ENCODE measurements at places on chromosomes 6 and 20.
A peak's percentile ranks its signal among the peaks of the same experiment; 100 is the strongest.

- DNase-seq: no peak
These were observed 28.5 kb downstream of the CDC5L start for GRCh38 chr6:44415873-44416502.

GRCh38 chr6:158646023-158646910 is 1.7 kb upstream of the DYNLT1 start:
- DNase-seq: no peak

GRCh38 chr20:64131406-64131805 is 24.0 kb upstream of the NPBWR2 start:
- DNase-seq: no peak

DNA sequence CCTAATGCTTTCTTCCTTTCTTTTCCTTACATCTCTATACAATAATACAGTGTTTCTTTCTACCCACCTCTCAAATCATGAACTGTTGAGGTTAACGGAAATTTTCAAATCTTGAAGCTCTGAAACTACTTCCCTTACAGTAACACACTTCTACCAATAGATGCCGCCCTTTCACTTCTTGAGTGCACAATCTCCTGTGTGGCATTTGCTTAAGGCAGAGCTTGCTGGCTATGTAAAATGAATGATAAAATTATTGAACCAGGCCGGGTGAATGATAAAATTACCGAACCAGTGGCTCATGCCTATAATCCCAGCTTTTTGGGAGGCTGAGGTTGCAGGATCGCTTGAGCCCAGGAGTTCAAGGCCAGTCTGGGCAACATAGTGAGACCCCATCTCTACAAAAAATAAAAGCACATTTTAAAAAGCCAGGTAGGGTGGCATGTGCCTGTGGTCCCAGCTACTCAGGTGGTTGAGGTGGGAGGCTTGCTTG is 56.8 kb downstream of the KCNS1 start:
- DNase-seq: no peak

- no peak for DNase-seq
These were observed 8.0 kb upstream of the PERP start for GRCh38 chr6:138115201-138115600.

DNA sequence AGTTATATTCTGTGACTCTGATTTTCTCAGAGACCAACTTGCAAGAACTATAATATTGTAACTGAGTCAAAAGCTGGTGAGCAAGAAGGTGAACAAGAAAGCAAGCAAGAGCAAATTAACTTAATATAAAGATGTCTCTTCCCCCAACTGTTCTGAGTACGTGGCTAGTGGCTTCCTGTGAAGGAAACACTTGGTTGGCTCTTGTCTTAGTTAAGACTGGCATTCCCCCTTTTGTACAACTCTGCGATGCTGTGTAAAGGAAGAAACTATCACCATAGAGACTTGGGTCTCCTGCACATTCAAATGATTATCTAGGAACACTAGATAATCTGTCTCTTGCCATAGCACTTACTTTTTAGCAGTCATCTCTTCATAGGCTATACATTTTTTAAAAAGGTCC is 47.3 kb upstream of the TNFAIP3 start:
- DNase-seq: no peak

DNA sequence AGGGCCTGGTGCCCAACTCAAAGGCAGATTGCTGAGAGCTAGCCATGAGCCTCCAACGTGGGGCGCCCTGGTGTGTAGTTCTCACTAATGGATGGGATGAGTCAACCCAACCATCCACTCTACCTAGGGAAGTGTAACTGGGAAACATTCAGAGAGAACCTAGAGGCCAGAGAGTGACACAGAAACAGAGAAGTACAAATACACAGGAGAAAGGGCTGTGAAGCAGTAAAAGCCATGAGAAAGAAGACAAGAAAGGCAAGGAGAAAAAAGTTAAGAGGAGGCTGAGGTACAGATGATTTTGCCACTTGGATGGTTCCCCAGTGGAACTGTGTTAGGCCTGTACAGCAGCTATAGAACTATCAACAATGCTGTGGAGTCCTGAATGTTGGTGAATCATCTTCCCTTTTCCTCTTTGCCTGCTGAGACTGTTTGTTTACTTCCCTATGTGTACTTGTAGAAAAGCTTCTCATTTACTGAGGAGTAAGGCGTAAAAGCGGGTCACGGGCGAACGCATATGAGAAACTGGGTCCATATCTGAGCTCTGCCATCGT is 39.0 kb downstream of the MAN1A1 start:
- DNase-seq: no peak

GRCh38 chr6:53528107-53528506 is 16.8 kb downstream of the GCLC start:
- no peak for DNase-seq

DNA sequence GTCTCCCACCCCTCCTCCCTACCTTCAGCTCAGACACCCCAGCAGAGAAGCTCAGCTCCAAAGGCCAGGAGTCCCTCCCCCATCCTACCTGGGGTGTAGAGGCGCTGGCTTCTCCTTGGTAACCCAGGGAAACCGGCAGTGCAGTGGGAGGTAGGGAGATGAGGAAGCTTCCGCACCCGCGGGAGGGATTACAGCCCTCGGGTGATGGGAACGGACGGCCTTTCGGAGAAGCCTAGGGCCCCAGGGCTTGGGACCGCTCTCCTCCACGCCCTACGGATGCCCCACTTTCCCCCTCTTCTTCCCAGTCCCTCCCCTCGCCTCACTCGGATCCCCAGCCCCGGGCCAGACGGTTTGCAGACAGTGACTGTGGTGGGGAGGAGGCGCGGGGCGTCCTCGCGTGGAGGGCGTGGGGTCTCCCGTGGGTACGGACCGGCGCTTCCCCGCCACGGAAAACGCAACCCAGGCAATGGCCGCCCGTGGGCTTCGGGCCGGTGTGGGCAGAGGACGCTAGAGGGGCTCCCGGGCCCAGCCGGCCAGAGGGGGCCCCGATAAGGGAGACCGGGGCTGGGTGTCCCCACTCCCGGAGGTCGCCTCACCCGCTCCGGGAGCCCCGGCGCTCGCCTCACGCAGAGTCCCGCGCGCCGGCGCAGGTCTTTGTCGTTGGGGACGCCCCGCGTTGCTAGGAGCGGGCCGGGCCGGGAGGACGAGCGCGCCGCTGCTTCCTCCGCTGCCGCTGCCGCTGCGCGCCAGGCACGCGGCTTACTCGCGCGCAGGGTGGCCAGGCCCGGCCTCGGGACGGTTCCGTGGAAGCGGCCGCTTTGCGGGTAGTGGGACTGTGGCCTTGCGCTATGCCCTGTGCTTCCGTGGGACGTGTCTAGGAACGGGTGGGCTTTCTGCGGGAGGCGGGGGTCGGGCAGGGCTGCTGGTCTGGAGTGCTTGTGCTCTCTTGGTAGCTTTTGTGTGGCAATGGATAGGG is 15.8 kb downstream of the AARS2 start:
- DNase-seq: no peak

DNA sequence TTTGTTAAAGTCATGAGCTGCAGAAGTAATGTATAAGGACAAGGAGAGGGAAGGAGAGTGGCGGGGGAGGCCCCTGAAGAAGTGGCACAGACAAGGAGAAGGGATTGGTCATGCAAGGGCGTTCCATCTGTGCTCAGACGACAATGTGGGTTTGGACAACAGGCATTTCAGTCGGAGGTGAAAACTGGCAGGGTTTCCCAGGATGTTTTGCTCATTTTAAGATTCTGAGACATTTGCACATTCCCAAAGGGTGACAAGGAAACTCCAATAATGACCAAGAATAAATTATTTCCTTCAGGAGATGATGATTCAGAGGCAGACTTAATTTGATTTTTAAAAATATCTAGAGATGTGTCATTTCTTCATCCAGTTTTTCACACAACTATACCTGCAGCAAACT is 181.8 kb downstream of the HIVEP2 start:
- DNase-seq: no peak

DNA sequence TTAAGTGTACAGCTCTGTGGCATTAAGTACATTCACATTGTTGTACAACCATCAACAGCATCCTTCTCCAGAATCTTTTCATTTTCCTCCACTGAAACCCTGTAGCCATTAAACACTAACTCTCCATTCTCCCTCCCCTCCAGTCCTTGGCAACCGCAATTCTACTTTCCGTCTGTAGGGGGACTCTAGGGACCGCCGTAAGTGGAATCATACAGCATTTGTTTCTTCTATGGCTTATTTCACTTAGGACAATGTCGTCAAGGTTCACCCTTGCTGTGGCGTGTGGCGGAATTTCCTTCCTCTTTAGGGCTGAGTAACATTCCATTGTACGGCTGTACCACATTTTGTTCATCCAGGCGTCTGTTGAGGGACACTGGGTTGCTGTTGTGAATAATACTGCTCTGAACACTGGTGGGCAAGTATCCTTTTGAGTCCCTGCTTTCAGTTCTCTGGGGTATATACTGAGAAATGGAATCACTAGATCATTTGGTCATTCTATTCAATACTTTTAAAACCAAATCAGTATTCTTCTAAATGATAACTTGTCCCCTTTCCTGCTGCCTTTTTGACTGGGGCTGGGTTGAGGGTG is 50.7 kb downstream of the PPP1R3G start:
- DNase-seq: no peak

DNA sequence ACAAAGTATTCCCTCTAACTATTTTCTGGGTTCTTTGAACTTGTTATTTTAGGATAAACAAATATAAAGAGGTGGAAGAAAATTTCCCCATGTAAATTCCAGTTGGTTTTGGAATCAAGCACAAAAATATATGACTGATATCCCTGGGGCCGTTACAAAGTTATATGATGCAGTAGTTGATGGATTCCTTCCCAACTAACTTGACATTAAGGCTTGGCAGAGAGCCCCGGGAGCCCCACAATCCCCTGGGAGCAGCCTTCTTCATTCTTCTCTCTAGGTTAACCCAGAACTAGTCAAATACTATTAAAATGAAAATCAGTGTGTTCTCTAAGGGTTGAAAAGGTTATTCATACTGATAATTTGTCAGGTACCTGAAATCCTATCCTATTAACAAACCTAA is 508.9 kb upstream of the SOX4 start:
- no peak for DNase-seq

DNA sequence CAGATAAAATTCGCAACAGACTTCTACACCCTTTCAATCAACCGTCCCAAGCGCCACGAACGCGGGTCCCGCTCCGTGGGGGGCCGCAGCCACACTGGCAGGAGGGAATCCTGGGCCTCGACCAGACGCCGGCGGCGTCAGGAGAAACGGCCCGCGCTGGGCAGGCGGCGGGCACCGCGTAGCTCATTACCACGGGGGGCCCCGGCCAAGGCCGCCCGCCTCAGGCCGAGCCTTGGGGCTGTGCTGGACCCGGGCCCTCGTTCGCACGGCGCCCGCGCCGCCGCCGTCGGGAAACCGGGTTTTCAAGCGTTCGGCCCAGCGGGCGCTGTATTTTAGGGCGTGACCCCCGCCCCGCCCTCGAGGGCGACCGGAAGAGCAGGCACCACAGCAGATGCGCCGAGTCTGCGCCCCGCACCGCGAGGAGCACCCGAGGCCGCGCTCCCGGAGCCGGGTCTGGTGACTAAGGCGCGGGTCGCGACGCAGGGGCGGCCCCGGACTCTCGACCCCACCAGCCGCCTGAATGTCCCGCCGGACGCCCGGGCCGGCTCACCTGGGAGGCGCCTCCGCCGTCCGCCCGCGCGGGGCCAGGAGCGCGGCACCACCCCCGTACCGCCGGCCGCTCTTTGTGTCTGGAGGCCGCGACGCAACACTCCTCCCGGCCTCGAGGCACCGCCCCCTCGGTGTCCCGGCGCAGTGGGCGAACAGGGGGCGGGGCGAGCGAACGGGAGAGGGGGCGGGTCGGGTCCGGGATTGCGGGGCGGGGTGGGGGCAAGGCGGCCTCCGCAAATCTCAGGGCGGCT is at the start of gene NINL:
Gene NINL (minus strand): TSS at position 627 of the 800 bp plus-strand sequence. CDS start 58,944 bp downstream, outside the sequence.
- DNase-seq: peak; percentile 51

- no peak for DNase-seq
These were observed 475.8 kb upstream of the JARID2 start for GRCh38 chr6:14770040-14770439.

GRCh38 chr6:150751296-150751695 is 114.2 kb upstream of the MTHFD1L start:
- DNase-seq: no peak

GRCh38 chr6:43990627-43991619 is 136.3 kb downstream of the MRPL14 start:
- DNase-seq: no peak

DNA sequence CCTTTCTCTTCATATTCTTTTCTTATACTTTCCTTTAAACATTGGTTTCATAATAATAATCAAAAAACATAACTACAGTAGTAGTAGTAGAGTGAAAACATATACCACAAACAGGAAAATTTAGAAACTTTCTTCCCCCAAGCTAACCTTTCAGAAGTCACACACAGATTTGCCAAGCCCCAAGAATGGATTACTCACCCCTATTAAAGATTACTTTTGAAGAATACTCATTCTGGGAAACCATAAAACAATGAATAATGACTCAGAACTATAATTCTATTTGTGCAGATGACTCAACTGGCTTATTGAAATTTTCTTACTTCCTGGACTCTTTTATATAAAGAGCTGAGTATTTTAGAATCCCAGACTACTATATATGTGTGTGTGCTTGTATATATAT is 119.4 kb upstream of the GJE1 start:
- DNase-seq: no peak

DNA sequence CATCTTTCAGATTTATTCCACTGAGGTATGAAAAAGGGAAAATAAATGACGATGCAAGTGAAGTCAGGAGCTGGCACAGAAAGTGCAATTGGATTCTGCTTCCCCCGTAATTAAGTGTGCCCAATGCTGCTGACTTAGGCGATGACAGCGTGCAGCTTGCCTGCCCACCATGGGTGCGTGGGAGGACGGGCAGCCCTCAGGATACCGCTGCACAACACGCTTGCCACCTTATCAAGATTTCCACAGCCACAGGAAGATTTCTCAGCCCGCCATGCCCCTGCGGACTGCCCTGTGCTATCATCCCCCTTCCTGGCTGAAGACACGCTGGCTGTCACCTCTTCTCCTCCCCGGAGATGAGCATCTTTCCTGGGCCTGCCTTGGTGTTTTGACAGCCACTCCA is 103.3 kb upstream of the BACH2 start:
- DNase-seq: no peak

DNA sequence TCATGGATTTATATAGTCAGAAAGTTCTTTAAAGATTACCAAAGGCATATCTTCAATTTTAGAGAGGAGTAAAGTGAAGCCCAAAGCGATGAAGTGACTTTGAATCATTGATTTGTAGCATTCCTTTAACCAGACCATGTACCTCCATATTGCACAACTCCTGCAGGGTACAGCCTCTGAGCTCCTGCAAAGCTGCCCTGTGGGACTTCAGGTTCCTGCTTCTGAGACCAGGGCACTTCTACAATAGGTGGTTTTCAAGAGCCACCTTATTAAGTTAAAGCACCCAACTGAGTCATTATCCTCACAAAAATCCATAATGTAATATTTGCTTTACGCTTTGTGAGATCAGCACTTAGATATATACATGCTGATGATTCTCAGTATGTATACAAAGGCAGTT is 270.7 kb upstream of the RGS17 start:
- DNase-seq: no peak

- no peak for DNase-seq
These were observed 87.1 kb downstream of the CDC5L start for GRCh38 chr6:44474643-44475042.

GRCh38 chr6:44176762-44177509 is 18.3 kb downstream of the CAPN11 start:
- no peak for DNase-seq

Data from substantia nigra (tissue), 51 donors.